ENCODE measurements at places on chromosomes 3 and 15.

- no peak for DNase-seq
These were observed 66.3 kb downstream of the RTP4 start for GRCh38 chr3:187434524-187434923.

DNA sequence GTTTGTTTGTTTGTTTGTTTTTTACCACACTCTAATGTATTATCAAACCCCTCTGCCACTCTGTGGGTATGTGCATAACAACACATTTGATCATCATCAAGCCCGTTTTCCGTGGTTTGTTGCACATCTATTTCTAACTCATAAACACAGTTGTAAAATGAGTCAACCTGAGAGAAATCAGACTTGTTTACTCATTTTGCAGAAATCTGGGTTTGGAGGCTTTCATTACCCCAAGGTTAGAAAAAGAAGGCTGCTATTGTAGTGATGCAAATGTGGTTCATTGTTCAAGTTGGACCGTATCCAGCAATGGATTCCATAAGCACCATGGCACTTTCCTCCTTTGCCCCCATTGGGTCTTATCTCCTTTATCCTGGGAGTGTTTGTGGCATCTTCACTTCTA, 353.2 kb upstream of the SOX2 start:
- no peak for DNase-seq

DNA sequence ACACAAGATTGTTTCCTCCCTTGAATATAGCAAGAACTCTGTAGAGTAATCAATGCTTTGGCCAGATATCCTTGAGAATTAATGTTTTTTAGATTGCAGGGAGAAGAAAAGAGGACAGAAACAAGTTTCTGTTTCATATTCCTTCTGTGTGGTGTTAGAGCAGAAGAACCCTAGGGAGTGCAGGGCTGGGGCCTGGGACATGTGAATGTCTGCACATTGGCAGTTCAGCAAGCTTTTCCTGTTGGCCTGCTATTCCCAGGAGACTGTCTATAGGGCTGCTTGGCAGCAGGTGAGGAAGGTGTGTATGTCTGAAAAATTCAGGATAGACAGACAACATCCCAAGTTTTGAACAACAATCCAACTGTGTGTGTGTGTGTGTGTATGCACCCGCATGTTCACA, 13.6 kb upstream of the CNBP start:
- no peak for DNase-seq

DNA sequence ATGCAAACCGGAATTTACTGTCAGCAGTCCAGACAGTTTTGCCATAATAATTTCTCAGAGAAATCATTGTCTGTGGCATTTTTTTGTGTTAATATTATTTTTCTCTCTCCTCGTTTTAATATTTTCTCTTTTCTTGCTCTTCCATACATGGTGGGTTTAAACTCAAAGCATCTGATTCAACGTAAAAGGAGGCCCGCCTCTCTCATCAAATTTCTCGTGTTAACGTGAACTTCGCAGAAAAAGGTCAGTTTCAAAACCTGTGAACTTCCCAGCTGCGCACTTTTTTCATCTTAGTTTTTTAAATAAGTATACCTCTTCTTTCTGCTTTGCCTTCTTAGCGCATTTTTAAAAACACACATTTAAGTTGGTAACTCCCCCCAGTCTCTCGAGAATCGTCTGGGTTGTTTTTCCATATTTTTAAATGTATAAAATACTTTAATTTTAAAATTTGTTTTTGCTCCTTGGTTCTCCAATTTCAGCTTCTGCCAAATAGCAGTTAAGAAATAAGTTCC, 9.1 kb downstream of the SHOX2 start:
- DNase-seq: no peak

GRCh38 chr3:38222032-38222634, 43.5 kb upstream of the SLC22A13 start:
- no peak for DNase-seq

DNA sequence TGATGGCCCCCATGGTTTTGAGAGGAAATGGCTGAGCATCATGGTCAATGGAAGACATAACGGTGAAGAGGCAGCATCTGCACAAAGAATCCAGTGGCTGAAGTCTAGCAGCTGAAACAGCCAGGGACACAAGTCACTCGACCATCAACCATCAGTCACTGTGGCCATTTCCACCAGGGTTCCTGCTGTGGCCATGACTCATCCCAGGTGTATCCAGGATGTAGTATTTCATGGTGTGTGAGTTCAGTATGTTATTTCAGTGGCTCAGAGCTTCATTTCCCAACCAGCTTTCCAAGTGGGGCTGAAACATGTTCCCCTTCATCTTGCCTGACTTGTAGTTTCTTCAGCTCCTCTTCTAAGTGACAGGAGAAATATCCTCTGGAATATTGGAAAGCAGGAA, 47.8 kb upstream of the WNT5A start:
- no peak for DNase-seq

DNA sequence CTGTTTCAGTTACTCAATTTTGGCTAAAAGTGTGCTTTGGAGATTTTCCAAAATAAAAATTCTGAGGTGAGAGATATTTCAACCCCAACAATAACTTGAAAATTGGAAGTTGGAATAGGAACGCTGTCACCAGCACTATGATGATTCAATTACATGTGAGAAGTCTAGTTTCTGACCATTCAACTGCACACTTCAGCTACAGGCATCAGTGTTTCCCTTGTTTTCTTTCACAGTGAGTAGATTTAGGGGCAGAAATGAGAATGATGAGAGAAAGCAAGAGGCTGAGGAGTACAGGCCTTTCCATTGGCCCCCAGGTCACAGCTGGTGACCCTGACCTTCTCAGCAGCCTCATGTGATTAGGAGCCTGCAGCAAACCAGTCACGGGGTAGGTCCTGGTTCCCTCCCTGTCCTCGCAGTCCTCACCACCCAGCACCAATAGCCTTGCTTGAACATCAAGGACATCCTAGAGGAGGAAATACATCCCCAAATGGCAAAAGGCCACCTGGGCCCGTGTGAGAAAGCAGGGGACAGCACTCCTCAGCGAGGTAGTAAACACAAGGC, 10.0 kb upstream of the FILIP1L start:
- DNase-seq: peak; percentile 44

DNA sequence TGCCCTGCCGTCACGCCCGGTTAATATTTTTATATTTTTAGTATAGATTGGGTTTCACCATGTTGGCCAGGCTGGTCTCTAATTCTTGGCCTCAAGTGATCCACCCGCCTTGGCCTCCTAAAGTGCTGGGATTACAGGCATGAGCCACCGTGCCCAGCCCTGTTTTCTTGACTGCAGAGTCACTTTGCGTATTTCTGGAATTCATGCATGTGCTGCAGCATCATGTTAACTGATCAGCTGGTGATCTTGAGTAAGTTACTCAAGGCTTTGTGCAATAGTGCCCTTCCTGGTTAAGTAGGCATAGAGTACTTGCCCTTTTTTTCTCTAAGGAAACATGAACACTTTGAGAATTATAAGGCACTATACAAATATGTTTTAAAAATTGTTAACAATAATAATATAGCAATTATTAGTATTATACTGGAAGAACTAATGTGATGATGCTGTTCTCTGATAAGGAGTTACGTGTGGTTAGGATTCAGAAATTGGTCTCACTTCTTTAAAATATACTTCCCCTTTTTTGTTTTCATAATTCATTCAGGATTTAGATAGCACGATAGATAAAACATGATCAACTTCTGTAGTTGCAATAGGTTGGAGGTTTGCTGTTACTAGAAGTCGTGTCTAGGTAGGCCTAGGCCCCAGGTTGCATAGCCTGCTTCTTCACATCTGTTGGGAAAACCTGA, 33.6 kb downstream of the GPR171 start:
- no peak for DNase-seq

- no peak for DNase-seq
These were observed 16.5 kb downstream of the SLC51A start for GRCh38 chr3:196232882-196233251.

GRCh38 chr3:128449111-128449638, 17.5 kb downstream of the DNAJB8 start:
- no peak for DNase-seq

- no peak for DNase-seq
These were observed 15.6 kb upstream of the KPNA4 start for GRCh38 chr3:160580938-160581337.

GRCh38 chr3:26449996-26450395, 172.6 kb upstream of the LRRC3B start:
- no peak for DNase-seq

DNA sequence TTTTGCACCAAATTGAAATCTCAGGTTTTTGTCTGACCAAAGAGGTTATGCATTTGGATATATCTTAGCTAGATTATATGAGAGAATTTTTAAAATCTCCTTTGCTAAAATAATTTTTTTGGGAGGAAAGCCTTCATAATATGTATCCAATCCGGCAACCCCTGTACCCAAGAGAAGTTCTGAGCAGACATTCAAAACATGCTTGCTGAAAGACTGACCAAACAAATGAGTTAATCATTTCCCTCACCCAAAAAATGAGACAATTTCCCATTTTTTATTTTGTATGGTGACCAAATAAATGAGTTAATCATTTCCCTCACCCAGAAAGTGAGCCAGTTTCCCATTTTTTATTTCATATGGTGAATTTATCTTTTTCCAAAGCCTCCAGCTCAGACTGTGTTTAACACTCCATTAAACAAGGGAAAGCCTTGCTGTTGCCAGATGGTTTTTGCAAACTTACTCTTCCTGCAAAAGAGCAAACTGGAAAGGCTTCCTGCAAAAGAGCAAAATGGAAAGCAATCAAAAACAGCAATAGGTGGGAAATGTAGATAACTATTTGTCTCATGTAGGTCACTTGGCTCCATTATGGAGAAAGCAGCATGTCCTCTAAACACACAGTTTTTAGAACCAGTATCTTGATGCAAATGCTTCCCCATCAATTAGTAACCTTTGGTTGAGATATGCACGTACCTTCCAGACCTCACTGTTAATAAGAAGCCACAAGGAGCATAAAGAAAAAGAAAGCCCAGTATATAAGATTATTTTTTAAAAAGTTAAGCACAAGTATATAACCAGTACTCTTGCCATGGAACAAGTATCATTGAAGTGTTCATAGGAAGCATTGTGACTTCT, 78.4 kb upstream of the OSTN start:
- no peak for DNase-seq

GRCh38 chr15:69861331-69862171, 236.2 kb downstream of the TLE3 start:
- no peak for DNase-seq

DNA sequence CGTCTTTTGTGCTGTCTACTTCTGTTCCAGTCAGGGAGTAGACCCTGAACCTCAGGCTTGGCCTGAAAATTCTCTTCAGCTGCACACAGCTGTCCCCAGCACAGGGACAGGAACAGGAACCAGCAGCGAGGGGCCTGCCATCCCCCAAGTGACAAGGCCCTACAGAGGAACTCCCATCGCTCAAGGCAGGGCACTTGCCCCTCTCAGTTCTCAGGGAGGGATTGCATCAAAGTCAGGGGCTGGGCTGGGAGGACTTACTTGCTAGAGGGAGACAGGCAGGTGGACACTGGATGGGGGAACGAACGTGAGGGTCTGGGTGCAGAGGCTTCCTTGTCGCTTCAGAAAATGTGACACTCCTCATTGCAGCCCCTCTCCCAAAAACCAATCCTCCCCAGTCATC, 163.6 kb downstream of the CHSY1 start:
- DNase-seq: no peak

GRCh38 chr3:14785207-14786155, 33.3 kb upstream of the FGD5 start:
- DNase-seq: no peak
